ENCODE measurements at places on chromosomes 6 and 20.

DNA sequence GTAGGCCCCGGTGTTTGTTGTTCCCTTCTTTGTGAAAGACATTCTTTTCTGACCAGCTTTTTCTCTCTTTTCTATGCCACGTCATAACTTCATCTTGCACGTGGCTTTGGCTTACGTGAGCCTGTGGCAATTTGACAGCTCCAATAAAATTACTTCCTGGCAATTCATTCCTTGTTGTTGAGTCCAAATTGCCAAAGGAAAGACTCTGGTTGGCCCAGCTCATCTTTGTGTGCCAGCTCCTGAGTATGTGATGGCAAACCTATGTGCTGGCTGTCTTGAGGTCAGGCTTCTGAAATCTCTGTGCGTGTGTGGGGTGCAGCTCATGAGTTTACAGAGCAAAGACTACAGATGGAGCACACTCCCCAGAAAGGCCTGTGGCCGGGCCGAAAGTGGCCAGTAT lies 272.5 kb upstream of the SGK1 start:
- DNase-seq = no peak

- no peak for DNase-seq
Measured at GRCh38 chr6:7954477-7955200, 44.1 kb upstream of the TXNDC5 start.

DNA sequence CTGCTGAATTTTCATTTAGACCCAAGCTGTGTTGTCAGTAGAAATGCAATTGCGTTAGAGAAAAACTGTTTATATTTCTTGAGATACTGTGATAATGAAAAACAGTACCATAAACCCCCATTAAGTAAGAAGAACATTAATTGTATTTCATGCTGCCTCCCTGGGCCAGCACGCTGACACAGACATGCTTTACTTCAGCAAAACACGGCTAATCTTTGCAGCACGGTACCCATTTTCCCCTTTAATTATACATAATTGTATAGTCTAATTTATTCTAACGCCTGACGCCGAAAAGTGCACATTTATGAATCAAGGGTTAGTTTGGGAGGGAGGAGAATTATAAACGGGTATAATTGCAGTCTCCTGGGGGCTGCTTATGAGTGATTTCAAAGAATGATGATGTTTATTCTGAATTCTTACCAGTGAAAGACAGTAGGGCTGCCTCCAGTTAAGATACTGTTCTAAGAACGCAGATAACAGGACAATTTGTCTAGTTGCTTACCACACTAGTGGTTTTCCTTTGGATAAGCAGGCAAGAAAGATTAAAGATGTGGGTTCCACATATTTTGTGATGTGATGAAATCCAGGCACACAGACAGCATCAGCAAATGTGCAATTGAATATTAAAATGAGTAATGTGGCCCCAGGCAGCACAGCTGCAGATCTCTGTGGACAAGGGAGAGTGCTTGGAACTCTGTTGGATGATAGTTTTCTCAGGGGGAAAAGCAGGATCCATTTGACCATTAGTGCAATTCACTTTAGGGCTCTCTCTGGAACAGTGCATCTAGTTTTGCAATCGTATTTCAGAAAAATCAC lies 4.7 kb upstream of the SULF2 start:
- no peak for DNase-seq

DNA sequence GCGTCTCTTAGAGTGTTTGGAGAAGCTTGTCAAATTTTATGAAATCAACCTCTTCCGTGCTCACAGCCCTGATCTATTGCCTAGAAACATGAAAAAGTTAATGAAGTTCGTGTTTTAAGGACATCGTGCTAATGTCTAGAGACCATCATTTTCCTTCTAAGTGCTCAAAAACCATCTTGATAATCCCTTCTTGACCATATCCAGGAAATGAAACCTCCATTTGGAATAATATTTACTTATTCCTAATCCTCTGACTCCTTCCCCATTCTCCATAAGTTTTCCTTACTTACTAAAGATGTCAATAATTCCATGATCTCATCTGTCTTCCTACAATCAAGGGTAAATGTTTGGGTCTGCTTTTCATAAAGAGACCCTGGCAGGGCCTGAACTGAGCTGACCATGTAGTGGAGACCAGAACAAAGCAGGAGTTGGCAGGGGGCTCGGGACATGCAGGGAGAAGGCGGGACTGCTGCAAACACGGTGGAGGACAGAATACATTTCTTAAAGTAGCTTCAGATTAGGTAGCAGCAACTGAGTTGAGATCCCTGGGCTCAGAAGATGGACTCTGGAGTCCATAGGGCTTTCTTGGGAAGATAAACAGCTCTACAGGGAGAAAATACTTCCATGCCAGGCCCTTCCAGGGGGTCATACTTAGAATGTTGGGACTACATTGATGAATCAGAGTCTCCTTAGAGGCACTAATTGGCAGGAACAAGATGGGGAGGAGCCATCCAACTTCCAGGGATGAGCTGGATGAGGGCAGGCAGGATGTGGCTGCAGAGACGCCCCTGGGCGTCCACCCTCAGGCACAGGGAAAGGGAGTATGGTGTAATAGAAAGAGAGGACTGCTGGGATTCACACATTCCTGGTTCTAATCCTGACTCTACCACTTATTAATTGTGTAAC lies 100.7 kb downstream of the RIN2 start:
- DNase-seq = no peak

DNA sequence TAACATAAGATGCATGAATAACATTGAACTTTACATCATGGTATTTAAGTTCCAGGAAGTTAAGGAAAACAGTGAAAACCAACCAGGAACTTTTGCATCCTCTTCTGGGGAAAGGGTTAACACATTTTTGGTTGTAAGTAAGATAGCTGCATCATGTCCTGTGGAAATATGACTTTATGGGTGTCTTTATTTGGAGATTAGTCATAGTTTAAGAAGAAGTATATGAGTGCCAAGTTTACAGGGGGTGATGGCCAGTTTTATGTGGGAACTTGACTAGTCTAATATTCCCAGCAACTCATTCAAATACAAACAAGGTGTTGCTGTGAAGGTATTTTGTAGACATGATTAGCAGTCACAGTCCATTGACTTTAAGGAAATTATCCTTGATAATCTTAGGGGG lies 78.0 kb downstream of the PDE10A start:
- no peak for DNase-seq

DNA sequence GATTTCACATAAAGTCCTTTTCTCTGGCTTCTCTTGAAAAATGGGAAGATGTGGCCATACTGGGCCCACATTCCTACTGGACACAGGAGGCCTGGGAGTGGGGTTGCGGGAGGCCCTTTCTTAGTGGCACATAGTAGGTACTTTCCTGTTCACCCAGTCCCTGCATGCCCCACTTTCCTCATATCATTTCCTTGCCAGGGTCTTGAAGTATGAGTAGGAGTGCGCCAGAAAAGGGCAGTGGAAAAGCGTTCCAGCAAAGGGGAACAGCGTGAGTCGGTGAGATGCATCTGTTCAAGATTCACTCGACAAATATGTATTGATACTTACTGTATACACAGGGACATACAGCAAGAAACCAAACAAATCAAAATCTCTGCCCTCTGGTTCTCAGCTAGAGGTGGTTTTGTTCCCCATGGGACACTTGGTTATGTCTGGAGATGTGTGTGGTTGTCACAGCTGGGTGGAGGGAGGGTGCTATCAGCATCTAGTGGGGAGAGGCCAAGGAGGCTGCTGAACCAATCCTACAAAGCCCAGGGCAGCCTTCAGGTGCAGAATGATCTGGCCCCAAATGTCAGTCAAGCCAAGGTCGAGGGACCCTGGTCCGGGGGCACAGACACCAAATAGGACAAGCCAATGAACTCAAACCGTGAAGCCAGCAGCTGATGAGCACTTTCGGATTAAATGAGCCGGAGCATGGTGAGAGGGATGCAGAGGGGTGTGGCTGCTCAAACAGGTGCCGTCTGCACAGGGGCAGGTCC lies 151.4 kb downstream of the CEBPB start:
- DNase-seq = no peak

- DNase-seq = no peak
Measured at GRCh38 chr20:25586877-25587276, 1.5 kb upstream of the NINL start.

DNA sequence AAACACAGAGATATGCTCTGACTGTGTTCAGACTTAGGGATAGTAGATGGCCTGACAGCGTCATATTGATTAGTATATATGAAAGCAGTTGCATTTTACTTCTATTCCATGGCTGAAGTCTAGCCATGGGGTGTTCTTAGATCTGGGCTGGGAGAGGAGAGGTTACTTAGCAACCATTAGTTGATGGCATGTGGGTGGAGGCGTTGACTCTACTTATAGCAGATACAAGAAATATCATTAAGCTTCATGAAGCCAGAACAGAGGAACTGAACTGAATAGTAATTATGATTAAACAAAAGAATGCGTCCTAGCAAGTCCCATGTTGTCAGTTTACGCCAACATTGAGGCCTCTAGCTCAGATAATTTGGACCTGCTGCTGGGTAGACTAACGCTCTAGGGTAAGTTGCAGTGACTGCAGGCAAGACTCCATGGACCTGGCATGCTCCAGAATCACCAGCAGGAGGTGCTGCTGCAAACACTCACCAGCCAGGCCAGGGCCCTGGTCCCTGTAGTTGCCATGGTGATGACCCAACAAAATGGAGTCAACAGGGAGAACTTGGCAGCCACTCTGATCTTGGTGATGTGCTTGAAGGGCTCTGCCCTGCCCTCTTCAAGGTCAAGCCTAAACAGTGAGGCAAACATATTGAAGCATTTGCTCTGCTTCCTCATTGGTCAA lies 477.3 kb downstream of the PREX1 start:
- no peak for DNase-seq

DNA sequence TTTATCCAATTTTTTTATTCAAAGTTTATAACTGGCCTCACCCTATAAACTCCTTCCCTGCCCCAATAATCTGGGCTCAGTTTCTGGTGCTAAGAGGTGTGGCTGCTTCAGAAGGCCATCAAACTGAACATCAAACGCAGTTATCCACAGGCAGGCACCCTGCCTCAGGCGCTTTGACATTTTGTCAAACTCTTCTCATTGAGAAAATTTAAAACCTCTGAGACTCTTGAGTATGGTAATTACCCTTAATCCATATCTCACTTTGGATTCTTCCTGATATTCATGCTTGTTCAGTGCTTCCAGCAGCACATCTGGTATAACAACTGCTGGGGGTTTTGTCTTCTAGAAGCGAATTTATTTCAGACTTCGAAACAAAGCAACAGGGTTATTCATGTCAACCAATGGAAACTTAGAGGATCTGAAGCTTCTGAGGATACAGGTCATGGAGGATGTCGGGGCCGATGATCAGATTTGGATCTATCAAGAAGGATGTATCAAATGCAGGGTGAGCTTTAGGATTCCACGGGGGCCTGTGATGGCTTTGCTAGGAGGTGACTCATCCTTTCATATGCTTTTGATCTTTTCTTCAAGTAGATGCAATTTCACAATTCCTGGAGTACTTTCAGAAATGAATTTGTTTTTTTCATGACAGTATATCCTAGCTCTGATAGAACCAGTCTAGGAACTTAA lies 68.2 kb downstream of the RTN4IP1 start:
- DNase-seq = no peak

DNA sequence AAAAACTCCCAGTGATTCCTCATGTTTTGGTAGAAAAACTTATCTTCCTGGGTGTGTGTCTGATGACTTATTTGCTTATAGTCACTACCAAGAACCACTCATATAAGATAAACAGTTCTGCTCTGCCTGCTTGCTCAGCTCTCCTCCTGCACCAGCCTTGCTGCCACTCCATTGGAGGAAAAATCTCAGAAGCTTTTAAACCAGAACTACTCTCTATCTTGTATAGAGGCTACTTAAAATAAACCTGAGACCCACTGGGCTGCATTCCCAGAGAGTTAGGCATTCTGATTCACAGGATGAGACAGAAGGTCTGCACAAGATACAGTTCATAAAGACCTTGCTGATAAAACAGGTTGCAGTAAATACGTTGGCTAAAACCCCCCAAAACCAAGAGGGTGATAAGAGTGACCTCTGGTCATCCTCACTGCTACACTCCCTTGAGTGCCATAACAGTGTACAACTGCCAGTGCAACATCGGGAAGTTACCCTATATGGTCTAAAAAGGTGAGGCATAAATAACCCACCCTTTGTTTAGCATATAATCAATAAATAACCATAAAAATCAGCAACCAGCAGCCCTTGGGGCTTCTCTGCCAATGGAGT lies 728.3 kb downstream of the EPHA7 start:
- no peak for DNase-seq
